Naive thymus-derived CD4-positive, alpha-beta T cell (primary cell): ENCODE measurements at places on chromosomes 11 and 22.
A peak's percentile ranks its signal among the peaks of the same experiment; 100 is the strongest.

GRCh38 chr22:31742115-31742514, 7.8 kb downstream of the PRR14L start:
- DNase-seq, result no peak

DNA sequence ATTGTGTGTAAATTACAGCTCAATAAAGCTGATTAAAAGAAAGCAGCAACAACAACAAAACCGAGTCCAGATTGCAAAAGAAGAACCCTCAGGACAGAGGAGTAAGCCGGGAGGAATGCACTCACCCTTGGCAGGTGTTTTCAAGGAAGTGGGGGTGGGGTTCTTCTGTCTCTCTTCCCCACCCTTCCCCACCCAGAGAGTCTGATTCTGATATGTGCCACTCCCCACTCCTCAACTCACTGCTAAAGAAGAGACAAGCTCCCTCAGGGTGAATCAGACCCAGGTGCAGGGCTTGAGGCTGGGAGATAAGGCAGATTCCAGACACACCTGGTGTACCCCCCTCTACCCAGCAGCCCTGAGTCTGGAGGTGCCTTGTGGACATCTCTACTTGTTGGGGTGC, 38.4 kb upstream of the PHF21A start:
- no peak for DNase-seq

- no peak for DNase-seq
These were observed 46.6 kb downstream of the TCP11L1 start for GRCh38 chr11:33086017-33086416.

GRCh38 chr22:24128631-24129262, 52.5 kb upstream of the SUSD2 start:
- DNase-seq, result no peak

GRCh38 chr11:109939166-109939810, 153.9 kb upstream of the ZC3H12C start:
- DNase-seq, result no peak

- DNase-seq, result no peak
These were observed 2.6 kb upstream of the FADS3 start for GRCh38 chr11:61893981-61894380.

- peak; percentile 53 for DNase-seq
These were observed at the start of gene SLC29A2 for GRCh38 chr11:66371627-66372415. SLC29A2 (minus strand) TSS chr11:66371760; CDS start chr11:66371591, 169 bp downstream.

GRCh38 chr11:91591021-91591420, 633.6 kb upstream of the FAT3 start:
- no peak for DNase-seq

DNA sequence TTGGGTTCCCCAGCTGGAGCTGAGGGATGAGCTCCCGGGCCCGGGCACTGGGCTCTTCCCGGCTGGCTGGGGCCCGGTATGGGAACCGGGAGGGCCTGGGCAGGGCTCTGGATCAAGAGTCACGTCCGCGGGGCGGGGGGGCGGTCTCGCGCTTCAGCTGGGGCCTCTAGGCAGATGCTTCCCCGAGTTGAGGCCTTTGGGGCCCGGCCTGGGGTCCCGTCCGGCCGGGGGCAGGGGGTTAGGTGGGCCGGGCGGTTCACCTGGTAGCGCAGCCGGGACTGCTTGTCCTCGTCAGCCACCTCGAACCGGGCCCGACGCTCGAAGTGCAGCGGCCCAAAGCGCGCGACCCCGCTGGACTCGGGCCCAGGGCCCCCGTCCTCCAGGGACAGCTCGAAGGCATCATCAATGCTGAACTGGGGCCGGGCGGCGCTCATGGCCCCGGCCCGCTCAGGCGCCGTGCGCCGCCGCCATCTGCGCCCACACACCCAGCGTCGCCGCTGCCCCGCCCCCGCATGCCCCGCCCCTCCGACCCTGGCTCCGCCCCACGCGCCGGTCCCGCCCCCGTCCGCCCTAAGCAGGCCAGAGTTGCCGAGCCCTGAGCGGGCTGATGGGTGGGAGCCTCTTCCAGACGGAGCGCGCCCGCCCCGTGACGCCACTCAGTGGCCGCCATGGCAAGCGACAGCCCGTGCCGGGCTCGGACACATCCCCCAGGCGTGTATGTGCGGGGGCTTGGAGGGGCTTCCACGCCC, at the start of gene TMEM134:
Gene TMEM134 (minus strand): TSS at position 493 of the 749 bp plus-strand sequence. CDS start 59 bp downstream, at position 434.
- DNase-seq, result peak; percentile 95

GRCh38 chr11:121553389-121553788, 100.6 kb upstream of the SORL1-AS1 start:
- DNase-seq, result no peak

DNA sequence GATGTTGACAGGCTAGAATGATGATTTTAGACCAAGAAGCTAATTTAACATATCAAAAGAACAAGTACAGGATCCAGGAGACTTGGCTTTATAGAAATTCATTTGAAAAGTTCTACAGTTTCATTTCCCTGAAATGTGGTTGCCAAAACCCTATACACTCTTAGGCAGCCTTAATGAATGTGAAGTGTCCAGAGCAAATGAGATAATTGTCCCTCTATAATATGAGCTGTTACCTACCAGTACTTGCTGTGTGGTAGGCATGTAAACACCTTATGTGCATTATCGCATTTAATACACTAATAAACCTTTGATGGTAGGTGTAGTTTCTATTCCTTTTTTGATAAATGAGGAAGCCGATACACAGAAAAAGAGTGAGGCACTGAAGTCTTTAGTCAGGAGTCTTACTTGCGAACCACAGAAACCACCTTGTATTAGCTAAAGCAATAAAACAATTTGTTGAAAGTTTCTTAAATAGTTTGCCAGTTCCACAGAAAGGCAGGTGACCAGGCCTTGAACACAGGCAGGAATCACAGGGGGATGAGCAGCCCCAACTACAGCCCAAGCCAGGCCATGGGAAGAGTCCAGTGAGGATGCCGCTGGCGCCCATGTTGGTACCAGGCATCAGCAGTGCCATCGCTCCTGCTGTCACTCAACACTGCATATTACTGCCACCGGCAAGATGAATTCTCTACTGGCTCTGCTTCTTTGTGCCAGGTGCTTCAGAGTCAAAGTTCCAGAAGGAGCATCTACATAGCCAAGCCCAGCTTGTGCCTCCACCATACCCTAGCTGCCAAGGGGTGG, 81.7 kb downstream of the SWAP70 start:
- no peak for DNase-seq

DNA sequence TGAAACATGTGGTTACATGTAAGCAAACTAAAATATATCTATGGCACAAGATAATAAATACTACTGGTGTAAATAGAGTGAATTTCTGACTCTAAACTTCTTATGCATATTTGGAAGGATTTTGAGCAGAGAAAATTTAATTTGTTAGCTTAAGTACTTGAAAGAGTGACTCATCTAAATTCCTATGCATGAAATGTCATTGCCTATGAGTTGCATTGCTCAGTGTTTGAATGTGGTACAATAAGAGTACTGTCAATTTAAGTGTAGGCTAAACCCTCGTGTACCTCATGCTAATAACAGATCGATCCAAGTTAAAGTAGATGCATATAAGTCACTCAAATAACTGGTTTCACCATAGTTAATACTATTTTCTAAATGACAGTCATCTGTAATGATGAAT, 5.3 kb upstream of the CARD18 start:
- DNase-seq, result no peak

GRCh38 chr11:14266622-14267021, 92.4 kb downstream of the RRAS2 start:
- DNase-seq, result no peak

- peak; percentile 44 for DNase-seq
These were observed 13.4 kb upstream of the GRK2 start for GRCh38 chr11:67252831-67253239.

- DNase-seq, result no peak
These were observed 91.7 kb upstream of the CLMP start for GRCh38 chr11:123286761-123287160.

DNA sequence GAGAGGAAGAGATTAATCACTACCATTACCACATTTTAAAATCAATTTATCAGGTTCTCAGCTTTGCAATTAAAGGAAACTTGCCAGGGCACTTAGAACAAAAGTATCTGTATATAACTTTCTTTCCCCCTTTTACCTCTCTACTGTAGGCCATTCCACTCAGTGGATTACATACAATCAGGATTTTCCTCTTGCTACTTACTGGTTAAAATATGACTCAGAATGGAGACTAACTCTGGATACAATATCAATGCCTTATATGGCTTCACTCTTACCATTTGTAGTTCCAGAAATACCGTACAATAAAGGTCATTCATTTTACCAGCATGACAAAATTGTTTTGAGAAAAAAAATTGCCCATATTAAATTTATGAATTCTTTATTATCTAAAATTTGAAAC, 706.8 kb downstream of the KCNA4 start:
- DNase-seq, result no peak

DNA sequence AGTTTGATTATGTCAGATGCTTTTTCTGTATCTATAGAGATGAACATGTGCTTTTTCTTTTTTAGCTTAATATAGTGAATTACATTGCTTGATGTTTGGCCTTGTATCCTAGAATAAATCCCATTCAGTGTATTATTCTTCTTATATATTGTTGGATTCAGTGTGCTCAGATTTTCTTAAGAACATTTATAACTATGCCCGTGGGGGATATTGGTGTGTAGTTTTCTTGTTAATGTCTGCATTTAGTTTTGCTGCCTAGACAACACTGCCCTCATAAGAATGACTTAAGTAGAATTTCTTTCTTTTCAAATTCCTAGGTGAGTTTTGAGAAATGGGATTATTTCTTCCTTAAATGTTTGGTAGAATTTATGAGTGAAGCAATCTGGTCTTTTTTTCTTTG, 98.5 kb downstream of the TMEM135 start:
- DNase-seq, result no peak
